NCI-H2081 (cell line): ENCODE measurements at places on chromosomes 16 and 17.
A peak's percentile ranks its signal among the peaks of the same experiment; 100 is the strongest.

- no peak for DNase-seq
These were observed 34.8 kb upstream of the CDC42EP4 start for GRCh38 chr17:73346501-73347162.

- DNase-seq: no peak
These were observed 9.5 kb downstream of the AMFR start for GRCh38 chr16:56415875-56416274.

GRCh38 chr17:76969598-76970172, 101.5 kb downstream of the MGAT5B start:
- DNase-seq: peak; percentile 93

DNA sequence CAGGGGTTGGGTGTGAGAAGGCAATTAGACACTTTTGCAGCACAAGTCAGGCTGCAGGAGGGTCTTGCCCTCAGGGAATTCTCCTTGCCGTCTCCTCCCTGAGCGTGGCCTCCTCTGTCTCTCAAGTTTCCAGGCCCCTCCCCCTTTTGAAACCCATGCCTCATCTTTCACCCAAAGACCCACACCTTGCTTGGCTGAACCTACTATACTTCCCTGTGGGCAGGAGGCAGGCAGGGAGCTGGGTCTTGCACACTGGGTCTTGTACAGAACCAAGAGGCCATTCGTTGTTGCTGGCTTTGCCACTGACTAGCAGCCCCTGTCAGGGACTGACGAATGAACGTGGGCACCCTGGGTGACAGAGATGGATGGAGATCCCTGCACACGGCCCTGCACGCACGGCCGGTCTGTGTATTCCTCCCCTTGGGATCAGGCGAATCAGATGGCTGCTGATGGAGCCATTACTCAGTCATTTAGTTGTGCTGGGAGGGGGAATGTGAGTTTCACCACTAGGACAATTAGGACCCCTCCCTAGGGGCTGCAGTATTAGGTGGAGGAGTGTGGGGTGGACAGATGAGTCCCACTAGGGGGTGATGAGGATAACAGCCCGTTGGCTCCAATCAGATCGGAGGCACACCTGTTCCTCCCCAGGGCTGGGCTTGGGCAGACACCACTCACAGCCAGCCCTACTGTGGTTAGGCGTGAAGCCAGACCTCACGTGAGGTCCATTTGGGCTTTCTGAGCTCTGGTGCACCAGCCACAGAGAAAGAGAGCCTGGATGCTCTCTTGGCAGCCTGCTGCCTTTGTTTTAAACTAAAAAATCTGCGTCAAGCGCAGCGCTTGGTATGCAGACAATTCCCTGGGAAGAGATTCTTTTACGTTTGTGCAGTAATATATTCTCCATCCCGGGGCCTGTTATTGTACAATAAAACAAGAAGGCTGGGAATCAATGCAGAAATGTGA, 167.7 kb upstream of the WSCD1 start:
- DNase-seq: no peak

DNA sequence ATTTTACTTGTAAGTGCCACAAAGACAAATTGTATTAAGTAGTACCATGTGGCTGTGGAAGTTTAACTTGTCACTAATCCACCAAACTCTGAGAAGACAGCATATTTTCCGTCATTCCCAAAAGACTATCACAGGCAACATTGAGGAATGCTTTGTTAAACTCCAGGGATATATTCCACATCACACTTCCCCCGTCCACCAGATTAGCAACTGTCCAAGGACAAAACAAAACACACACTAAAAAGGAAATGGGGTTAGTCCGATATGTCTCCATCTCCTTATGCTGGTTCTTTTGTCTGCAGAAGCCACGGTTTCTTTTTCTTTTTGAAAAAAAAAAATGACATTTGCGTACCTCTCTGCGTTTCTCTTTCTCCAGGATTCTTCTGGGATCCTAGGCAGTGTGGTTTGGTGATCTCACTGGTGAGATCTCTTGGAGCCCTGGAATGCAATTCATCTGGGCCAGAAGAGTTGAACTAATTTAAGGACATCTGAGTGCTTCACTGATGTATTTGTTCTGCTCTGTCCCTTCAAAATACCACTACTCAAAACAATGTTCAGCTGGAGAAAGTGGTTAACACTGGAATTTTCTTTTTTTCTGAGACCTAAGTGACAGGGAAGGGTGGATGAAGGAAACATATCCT, 40.6 kb downstream of the PRKCB start:
- DNase-seq: no peak

DNA sequence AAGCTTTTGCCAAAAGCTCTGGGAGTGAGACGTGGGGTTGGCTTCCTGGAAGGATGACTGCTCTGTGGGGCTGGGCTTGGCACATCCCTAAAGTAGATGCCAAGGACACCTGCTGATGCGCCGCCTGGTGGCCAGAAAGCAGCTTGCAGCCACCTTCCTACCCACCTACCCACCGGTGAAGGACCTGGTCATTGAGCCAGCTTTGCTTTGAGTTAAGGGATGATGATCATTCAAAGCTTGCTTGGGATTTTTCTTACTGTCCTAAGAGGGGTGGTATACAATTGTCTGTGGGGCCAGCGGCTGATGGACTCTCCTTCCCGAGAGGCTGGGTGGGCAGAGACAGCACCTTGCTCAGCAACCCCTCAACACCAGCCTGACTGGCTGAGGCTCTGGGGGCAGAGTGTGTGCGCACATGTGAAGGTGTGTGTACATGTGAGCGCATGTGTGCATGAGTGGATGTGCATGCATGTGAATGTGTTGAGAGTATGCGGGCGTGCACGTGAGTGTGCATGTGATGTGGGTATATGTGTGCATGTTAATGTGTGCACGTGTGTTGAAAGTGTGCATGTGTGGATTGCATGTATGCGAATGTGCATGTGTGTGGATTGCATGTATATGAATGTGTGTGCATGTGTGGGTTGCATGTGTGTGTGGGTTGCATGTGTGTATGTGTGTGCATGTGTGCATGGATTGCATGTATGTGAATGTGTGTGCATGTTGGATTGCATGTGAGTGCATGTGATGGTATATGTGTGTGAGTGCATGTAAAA, 18.6 kb downstream of the C1QTNF1 start:
- no peak for DNase-seq

- no peak for DNase-seq
These were observed 53.4 kb downstream of the GRB2 start for GRCh38 chr17:75352079-75352569.

DNA sequence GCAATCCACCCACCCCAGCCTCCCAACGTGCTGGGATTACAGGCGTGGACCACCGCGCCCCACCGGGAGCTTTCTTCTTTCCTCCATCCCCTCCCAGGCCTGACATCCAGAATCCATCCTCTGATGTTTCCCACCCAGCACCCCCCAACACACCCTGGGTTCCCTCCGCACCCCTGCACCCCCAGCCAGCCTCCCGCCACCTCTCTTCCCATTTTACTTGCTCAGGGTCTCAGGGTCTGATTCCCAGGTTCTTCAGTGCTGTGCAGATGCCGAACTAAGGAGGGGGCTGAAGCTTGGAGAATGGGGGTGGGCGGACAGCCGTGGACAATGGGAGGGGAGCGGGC, 225 bp downstream of the ASGR1 start:
- no peak for DNase-seq

- no peak for DNase-seq
These were observed 55.9 kb upstream of the SLC5A11 start for GRCh38 chr16:24789881-24790280.

- DNase-seq: no peak
These were observed 12.7 kb upstream of the AMFR start for GRCh38 chr16:56438038-56438437.

- DNase-seq: no peak
These were observed 2.3 kb downstream of the TMC6 start for GRCh38 chr17:78125976-78126894.

DNA sequence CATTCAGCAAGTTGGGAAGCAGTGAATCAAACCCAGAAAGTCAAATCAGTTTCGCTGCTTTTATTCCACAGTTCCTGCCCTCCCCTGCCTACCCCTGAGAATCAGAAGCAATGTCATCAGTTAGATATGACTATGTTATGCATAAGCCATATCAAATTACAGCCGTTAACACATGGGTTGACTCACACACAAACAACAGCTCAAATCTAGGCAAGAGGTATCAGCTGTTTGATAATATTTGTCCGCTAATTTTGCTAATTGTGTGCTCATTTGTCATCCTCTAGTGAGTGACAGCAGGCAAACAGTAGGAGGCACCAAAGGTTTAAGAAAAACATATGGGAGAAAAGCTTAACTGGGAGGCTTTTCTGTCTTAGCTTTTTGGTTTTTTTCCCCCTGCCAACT, 327.4 kb upstream of the CCL2 start:
- DNase-seq: no peak

GRCh38 chr17:50129353-50129727, 620 bp downstream of the SAMD14 start:
- no peak for DNase-seq

- DNase-seq: no peak
These were observed 2.8 kb downstream of the CEMP1 start for GRCh38 chr16:2528161-2529060.

DNA sequence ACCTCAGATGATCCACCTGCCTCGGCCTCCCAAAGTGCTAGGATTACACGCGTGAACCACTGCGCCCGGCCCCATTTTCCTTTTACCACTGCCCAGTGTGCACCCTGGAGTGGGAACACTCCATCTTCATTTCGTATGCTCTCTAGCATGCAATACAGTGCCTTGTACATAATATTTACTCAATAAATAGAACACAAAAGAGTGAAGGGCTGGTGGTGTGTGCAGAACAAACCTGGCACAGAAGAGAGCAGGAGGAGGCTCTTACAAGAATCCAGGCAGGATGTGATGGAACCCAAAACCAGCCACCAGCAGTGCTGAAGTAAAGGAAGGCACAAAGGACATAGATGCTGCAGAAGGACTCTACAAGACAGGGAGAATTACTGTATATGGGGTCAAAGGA, 7.3 kb downstream of the KRT37 start:
- no peak for DNase-seq

- no peak for DNase-seq
These were observed 381.8 kb downstream of the SOX9 start for GRCh38 chr17:72502371-72503341.

GRCh38 chr17:28405632-28406472, at the start of gene SLC46A1:
Gene SLC46A1 (minus strand): TSS chr17:28406212. CDS start chr17:28406114, 98 bp downstream.
- DNase-seq: peak; percentile 41

DNA sequence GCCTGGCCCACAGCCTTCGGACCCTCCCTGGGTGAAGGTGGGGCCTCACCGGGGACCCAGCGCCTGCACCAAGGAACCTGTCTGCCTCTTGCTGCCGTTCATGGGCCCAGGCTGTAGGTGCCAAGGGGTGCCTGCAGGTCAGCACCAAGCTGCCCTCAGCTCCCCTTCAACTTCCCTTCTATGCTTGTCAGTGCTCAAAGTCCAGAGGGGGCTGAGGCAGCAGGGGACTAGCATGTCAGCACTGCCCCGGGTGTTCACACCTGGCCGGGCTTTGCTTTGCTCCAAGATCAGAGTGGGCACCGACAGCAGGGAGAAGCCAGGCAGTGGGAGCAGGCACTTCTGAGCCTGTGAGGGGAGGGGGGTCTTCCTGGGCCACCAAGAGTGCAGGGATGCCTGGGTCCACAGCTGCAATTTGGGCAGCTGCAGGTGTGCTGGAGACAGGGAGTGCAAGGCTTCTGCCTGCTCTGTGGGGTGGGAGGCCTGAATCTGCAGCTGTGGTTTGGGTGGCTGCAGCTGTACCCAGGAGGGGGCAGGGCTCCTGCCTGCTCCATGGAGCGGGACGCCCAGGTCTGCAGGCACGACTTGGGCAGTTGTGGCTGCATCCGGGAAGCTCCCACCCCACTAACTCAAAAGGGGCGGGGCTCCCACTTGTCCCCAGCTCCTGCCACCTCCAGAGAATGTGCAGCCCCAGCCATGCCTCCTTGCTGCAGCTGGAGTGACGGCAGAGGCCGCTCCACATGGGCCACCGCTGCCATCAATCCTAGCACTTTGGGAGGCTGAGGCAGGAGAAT, 27.6 kb upstream of the PRM1 start:
- no peak for DNase-seq

GRCh38 chr17:48102798-48103715, 1.8 kb upstream of the CBX1 start:
- no peak for DNase-seq
